ENCODE measurements at places on chromosomes 7 and 10.

GRCh38 chr7:27151341-27151930 is 947 bp downstream of the HOXA3 start:
- no peak for DNase-seq

DNA sequence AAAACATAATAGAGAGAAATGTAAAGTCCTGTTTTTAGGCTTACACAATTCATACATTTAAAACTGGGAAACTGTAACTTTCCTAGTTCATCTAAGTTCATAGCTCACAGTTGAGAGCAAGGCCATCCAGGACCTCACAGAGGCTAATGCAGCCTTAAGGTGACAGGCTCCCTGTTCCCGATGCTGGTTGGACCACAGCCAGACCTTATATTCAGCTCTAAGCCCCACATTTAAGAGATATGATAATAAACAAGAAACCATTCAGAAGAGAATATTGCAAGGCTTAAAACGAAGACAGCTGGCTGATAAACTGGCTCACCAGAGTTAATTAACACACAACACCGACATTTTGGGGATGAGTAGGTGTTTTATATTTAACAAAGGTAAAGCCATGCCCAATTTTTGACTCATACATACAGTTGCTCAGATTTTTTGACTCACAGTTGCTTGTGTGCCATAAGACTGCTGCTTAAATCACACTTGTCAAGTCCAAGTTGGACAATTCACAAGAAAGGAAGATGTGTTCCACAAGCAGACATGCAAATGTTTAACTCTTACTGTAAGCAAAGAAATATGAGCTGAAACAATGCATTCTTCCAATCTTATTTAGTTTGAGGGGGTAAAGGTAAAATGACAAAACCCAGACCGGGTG is 41.1 kb upstream of the TMEM213 start:
- no peak for DNase-seq

- DNase-seq, result peak; percentile 42
Measured at GRCh38 chr10:110354322-110354766, 49.6 kb upstream of the SMNDC1 start.

DNA sequence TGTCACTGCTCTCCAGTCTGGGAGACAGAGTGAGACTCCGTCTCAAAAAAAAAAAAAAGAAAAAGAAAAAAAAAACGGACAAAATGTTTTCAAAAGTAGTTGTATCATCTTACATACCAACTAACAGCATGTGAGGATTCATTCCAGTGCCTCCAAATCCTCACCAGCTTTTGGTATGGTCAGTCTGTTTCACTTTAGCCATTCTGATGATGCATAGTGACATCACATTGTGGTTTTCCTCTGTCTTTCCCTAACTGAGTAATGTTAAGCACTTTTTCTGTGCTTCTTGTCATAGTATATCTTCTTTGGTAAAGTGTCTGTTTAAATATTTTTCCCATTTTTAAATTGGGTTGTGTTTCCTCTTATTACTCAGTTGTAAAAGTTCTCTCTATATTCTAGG is 251.4 kb upstream of the CTBP2 start:
- DNase-seq, result no peak

DNA sequence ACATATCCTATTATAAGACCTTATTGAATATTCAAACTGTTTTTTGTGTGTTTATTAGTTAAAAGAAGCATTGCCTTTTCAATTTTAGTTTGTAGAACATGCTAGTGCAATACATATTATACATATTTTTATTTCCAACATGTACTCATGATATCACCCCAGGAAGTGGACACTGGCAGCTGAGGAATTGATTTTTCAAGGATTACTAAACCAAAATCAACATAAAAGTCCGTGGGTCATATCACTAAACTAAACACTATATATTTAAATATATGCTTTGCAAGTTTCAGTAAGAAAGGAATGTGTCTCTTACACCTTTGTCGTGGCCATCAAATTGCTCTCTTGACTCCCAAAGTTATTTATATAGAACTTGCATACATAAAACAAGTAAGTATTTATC is 185.2 kb downstream of the AGMO start:
- DNase-seq, result no peak

DNA sequence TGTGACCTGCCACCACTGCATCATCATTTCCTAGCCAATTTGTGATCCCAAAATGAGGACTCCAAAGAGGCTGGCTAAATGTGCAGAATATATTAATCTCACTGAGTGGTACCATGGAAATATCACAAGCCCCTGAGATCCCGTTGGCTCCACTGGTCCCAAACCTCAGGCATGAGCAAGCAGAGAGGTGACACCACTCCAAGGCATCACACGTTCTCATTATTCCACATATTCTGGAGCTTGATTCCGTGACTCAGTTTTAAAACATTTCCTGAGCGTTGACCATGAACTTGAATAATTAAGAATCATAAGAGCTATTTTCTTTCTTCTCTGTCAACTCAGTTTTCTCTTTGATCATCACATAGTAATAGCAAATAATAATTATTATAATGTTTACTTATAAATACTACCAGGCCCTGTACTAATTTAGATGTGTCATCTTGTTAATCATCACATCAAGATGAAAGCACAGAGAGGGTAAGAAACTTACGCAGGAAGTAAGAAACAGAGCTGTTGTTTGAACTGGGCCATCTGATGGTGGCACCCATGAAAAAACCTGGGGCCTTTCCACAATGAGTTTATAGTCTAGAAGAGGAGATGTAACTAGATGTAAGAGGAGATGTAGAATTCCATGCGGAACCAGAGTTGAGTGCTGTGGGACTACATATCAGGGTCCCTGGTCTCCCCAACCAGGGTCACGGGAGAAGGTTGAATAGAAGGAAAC is 3.5 kb downstream of the APBB1IP start:
- DNase-seq, result no peak

DNA sequence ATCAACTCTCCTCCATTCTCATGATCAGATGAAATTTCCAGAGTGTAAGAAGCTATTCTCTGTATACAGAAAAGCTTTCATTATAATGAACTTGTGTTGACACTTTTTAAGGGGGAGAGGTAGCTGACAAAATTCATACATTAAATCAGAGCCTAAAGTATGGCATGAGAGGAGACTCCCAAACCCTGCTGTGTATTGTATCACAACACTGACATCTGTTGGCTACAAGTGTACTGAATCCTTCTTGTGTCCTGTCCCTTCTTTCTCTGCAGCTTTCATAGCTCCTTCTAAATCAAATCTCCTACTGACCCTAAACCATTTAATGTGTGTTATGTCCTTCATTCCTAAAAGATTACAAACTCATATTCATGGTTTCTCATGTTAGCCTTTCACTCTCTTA is 70.9 kb downstream of the GCC1 start:
- no peak for DNase-seq

Data from bone marrow (tissue), 2 donors.